Activated T-cell treated with anti-CD3 and anti-CD28 coated beads, Interleukin-2, amount 50 U/mL, for 72 hours (primary cell): ENCODE measurements at places on chromosomes 2 and 18.

DNA sequence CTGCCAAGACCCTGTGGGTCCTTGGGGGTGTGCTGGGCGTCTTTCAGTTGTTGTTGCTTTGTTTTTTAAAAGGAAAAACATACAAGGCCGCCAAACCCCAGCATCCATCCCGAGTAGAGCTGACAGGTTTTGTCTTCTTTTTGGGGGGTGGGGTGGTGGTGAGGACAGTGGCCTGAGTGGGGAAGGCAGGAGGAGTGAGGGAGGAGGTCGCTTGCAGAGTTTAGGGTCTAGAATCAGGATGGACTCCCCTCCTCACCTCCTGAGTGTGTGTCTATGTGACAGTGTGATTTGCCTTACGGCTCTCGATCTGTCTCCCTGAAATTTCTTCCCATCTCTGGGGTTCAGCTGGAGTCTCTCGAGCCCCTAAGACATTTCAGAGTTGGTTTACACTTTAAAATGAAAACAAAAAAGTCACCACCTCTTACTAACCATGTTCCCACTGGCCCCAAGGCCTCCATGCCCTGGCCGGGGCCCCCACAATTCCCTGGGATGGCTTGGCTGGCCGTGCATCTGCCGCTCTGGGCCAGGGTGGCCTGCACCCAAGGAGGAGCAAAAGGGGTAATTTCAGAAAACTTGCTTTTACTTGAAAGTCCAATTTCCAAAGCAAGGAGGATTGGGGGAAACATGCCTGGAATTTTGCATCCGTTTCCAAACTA, 5.0 kb downstream of the SIX3 start:
- DNase-seq = no peak

- DNase-seq = no peak
Measured at GRCh38 chr2:239852272-239852671, 172.9 kb downstream of the NDUFA10 start.

- peak; percentile 5 for DNase-seq
Measured at GRCh38 chr2:104976603-104977120, 61.2 kb upstream of the MRPS9 start.

DNA sequence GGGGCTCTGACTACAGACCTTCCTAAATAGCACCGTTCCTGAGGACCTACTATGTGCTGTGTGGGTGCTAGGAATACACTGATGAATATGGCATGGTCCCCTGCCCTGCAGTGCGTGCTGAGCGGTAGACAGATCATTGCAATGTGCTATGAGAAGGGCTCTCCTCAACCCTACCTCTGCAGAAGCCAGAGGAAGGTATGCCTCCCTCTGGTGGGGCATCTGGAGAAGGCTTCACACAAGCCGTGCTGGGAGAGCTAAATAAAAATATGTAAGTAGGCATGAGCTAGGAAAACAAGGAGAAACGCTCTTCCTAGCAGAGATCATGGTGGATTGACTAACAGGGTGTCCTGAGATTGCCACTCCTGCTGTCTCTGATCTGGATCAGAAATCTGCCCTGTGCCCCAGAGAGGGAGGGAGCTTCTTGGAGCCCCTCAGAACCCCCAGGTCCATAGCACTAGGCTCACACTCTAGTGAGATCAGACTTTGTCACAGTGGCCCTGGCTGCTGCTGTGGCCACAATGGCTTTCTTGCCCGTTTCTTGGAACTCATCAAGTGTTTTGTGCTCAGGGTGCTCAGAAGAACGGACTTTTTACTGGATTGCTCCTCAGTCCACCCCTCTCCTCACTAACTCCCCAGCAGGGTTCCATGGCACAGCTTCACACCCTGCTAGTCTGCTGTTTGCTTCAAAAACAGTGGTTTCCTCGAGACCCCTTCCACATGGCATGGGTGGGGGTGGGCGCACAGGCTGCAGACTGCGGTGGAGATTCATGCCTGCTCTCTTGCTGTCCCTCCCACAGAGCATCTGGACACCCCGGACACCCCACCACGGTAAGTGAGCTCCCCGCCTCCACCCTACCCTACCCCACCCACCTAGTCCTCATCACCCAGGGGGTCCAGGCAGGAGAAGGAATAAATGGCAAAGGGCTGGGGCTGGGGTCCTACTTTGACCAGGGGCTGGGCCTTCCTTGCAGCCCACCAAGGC, 14.2 kb downstream of the SIGLEC15 start:
- DNase-seq = peak; percentile 32

DNA sequence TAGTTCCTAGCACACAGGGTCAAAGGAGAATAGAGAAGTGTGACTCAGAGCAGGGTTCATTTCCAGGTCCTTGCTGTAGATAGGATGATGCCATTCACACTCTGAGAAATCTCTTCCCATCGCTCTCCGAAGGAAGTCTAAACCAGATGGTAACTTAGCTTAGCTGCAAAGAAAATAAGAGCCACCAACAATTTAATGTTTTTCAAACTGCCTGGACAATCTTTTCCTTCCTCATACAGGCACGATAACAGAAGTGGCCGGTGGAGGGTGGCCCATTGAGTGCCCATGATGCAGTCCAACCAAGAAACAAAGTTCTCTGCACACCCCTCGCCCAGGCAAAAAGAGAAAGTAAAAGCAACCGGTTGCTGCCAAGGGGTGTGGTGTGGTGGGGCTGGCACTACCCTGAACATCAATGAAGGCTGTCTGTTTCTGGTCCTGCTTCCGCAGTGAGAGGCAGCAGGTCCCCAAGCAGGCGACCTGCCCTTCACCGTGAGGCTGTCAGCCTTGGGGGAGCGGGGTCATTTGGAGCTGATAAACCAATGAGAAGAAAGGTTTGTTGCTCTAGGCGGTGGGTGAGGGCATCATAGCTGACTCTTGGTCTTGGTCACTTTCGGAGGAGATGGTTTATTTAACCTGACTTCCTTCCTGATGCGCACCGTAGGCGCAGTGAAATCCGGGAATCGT, 105.6 kb upstream of the CD302 start:
- peak; percentile 79 for DNase-seq

GRCh38 chr2:61439241-61440002, 31.5 kb downstream of the USP34 start:
- no peak for DNase-seq
